ENCODE measurements at places on chromosomes 12 and 14.
A peak's percentile ranks its signal among the peaks of the same experiment; 100 is the strongest.

- DNase-seq, result no peak
Measured at GRCh38 chr12:45049912-45050750, 768 bp downstream of the DBX2 start.

GRCh38 chr12:50401500-50402081 is 906 bp downstream of the LARP4 start:
- no peak for DNase-seq

DNA sequence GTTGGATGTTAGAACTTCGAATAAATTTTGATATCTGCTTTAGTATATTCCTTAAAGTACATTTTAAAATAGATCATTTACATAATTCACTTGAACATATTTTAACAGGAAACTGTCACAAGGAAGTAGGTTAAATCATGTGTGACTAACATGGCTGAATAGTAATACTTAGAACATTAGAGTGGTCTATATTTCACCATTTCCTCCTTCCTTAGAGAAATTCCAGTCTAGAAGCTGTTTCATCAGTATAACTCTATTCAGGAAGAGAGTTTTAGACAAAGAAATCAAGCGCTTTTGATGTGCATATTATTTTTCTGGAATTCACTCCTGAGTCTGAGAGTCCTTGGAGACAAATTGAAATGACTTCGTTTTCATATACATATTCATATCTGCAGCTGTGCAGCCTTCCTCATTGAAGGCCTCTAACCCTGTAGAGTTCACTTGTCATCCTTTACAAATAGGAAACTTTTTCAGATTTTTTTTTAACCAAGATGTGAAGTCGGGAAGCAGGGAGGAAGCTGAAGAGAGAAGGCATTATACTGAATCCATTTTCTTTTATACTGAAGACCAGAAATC is 28.4 kb downstream of the IRAK3 start:
- no peak for DNase-seq

DNA sequence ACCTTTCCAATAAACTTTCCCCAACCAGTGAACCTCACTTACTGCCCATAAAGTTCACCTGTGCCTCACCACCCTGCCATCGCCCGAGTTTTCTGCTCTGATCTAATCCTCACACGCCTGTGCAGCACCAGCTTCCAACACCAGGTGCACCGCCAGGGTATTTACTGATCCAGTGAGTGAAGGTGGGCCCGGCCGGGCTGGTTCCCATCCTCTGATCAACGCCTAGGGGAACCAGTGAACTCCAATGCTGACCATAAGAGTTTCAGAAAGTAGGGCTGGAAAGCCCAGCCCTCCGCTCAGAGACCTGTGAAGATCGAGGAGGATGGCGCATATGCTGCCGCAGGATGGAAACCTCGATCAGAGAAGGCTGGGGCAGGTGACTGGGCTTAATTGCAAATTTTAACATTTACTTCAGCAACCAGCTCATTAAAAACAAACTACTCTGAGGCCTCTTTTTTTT is 685 bp upstream of the MYL6B start:
- DNase-seq, result peak; percentile 79

- DNase-seq, result peak; percentile 42
Measured at GRCh38 chr12:116160231-116160630, 117.3 kb downstream of the MED13L start.
